ENCODE measurements at places on chromosomes 16 and 17. TPM values are rescaled to one million over a fixed set of nuclear protein-coding genes. Genes with fewer than 3 reads are reported as not detected.

GRCh38 chr17:57853695-57854094 is 3.9 kb upstream of the MRPS23 start:
- peaks cover 5% of the 10 kb centered on the region for H3K27me3 ChIP-seq
- H3K4me1 ChIP-seq: peaks cover 28% of the 10 kb centered on the region
- peaks cover 8% of the 10 kb centered on the region for H3K36me3 ChIP-seq
- no peak overlapping the region for H3K27ac ChIP-seq

- H3K27me3 ChIP-seq: no peaks in the 10 kb centered on the region
- peaks cover 36% of the 10 kb centered on the region for H3K4me1 ChIP-seq
- DNase-seq: no peak
- H3K4me3 ChIP-seq: no peak overlapping the region
- H3K27ac ChIP-seq: peak overlapping the region; percentile 38
Observed at GRCh38 chr17:82907797-82908542, 68.1 kb upstream of the ZNF750 start.

DNA sequence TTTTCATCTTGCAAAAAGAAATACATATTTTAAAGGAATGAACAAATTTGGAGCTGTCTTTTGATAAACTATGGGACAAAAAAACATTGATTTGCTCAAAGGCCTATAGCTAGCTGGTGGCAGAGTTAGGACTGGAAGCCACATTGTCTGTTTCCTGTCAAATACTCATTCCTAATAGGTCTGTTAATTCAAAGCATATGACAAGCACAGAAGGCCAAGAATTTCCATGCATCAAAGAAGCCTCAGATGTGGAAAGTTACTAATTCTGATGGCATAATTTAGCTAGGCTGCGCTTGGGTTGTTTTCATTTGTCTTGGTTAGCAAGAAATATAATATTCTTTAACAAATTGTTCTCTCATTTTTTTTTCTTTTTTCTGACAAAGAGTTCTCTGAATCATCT is 98.0 kb downstream of the CDK5R1 start:
- peaks cover 12% of the 10 kb centered on the region for H3K36me3 ChIP-seq
- no peak for DNase-seq
- no peak overlapping the region for H3K27ac ChIP-seq
- H3K27me3 ChIP-seq: peaks cover 10% of the 10 kb centered on the region

DNA sequence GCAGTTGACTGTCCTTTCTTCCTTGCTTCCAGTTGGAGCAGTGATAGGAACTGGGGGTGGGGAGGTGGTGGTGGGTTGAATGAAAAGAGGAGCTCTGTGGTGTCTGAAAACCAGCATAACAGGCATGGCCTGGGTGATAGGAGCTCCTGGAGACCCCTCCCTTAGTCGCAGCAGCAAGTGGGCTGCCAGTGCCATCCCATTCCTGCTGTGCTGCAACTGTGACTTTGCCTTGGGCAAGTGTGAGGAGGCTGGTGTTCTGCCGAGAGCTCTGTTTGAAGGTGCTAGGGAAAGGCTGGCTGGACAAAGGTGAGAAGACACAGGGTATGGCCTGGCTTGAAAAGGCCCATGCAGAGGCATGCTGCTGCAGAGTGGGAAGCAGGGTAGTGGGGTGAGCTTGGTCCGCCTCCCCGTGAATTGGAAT is 2.7 kb upstream of the CDK5R1 start:
- no peaks in the 10 kb centered on the region for H3K27me3 ChIP-seq
- H3K36me3 ChIP-seq: peaks cover 28% of the 10 kb centered on the region
- H3K4me3 ChIP-seq: no peak overlapping the region

GRCh38 chr17:31366088-31366487 is 25.4 kb upstream of the RAB11FIP4 start:
- peaks cover 2% of the 10 kb centered on the region for H3K36me3 ChIP-seq
- no peaks in the 10 kb centered on the region for H3K27me3 ChIP-seq
- H3K4me3 ChIP-seq: no peak overlapping the region
- H3K4me1 ChIP-seq: peaks cover under 1% of the 10 kb centered on the region
- no peak overlapping the region for H3K27ac ChIP-seq
- no peak for DNase-seq

GRCh38 chr16:54456291-54456690 is 169.7 kb upstream of the IRX3 start:
- H3K4me3 ChIP-seq: no peak overlapping the region
- H3K36me3 ChIP-seq: no peaks in the 10 kb centered on the region
- H3K4me1 ChIP-seq: peaks cover 6% of the 10 kb centered on the region
- no peak for DNase-seq

GRCh38 chr17:75996665-75997590 is 3.7 kb upstream of the CDK3 start:
- H3K27me3 ChIP-seq: no peaks in the 10 kb centered on the region
- peak; percentile 21 for DNase-seq
- peak overlapping the region; percentile 65 for H3K27ac ChIP-seq

DNA sequence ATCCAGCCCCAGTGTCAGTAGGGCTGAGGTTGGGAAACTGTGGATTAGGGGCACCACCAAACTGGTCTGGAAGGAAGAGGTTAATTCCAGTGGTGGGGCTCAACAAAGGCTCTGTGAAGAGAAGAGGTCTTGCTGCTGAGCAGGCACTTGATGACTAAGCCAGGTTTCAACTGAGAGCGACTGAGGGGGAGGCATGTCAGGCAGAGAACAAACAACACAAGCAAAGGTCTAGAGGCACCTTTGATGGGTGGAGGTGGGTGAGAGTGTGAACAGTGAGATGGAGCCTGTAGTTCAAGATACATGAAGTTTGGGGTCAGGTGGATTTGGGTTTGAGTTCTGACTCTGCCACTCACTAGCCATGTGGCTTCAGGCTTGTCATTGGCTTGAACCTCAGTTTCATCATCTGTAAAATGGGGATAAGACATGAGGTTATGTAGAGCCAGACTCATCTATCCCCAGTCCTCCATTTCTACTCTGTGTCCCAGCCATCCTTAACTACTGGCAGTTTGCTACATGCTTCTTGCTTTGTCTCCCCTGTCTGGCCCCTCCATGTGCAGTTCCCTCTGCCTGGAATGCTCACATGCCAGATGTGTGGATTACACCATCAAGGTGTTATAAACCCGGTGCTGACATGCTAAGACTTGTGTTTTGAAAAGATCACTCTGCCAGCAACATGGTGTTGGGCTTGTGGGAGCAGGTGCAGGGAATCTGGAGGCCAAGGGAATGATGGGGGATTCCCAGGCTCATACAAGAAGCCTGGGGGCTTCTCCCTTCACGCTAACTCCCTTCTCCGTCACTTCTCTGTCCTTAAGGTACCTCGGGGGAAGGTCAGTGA is 3.0 kb upstream of the RMI2 start:
- H3K4me3 ChIP-seq: no peak overlapping the region
- peak overlapping the region; percentile 65 for H3K27ac ChIP-seq
- H3K36me3 ChIP-seq: peaks cover 16% of the 10 kb centered on the region
- peaks cover 43% of the 10 kb centered on the region for H3K4me1 ChIP-seq

- no peaks in the 10 kb centered on the region for H3K36me3 ChIP-seq
- no peak overlapping the region for H3K27ac ChIP-seq
- DNase-seq: peak; percentile 32
- no peak overlapping the region for H3K4me3 ChIP-seq
- peaks cover 24% of the 10 kb centered on the region for H3K27me3 ChIP-seq
- H3K4me1 ChIP-seq: no peaks in the 10 kb centered on the region
Observed at GRCh38 chr17:55601874-55602364, 90.7 kb upstream of the SMIM36 start.

DNA sequence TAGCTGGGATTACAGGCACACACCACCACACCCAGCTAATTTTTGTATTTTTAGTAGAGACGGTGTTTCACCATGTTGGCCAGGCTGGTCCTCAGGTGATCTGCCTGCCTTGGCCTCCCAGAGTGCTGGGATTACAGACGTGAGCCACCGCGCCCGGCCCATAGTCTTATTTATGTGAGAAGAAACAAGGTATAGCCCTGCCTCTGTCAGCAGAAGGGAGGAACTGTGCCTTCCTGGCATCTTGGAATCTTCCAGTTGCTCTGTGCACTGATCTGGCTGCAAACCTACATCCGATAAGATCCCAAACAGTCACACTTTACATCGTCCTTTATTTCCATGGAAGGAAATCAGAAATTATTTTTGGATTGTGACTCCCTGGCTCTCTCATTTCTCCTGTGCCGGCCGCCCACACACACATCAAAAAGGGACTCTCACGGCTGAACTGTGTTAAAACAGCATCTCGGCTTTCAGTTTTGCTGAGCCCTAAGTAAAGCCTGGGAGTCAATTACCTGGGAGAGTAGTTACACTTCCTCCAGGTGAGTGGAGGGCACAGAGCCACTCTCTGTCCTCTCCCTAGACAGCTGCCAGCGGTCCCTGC is 23.3 kb downstream of the WIPI1 start:
- H3K36me3 ChIP-seq: peaks cover 51% of the 10 kb centered on the region
- H3K4me3 ChIP-seq: no peak overlapping the region
- H3K27me3 ChIP-seq: no peaks in the 10 kb centered on the region
- peaks cover 60% of the 10 kb centered on the region for H3K4me1 ChIP-seq

- peaks cover 35% of the 10 kb centered on the region for H3K36me3 ChIP-seq
- H3K27me3 ChIP-seq: no peaks in the 10 kb centered on the region
- peaks cover 43% of the 10 kb centered on the region for H3K4me1 ChIP-seq
- peak overlapping the region; percentile 93 for H3K27ac ChIP-seq
- peak overlapping the region; percentile 98 for H3K4me3 ChIP-seq
- no peak for DNase-seq
Observed at GRCh38 chr16:1532771-1533170, 695 bp upstream of the TMEM204 start.

DNA sequence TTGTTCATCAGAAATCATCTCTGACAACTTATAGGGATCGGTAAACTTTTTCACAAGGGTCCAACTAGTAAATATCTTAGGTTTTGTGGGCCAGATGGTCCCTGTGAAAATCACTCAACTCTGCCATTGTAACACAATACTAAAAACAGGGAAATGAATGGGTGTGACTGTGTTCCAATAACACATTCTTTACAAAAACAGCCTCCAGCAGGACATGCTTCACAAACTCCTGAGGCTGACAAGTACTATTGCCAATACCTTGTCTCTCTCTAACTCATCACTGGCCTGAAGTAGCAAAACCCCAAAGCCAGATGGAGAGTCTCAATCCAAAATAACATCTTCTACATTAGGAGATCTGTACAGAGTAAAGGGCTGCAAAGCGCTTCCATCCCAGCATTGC is 312.3 kb downstream of the TOX3 start:
- no peaks in the 10 kb centered on the region for H3K4me1 ChIP-seq
- no peak for DNase-seq
- H3K27ac ChIP-seq: no peak overlapping the region
- no peak overlapping the region for H3K4me3 ChIP-seq
- no peaks in the 10 kb centered on the region for H3K27me3 ChIP-seq

DNA sequence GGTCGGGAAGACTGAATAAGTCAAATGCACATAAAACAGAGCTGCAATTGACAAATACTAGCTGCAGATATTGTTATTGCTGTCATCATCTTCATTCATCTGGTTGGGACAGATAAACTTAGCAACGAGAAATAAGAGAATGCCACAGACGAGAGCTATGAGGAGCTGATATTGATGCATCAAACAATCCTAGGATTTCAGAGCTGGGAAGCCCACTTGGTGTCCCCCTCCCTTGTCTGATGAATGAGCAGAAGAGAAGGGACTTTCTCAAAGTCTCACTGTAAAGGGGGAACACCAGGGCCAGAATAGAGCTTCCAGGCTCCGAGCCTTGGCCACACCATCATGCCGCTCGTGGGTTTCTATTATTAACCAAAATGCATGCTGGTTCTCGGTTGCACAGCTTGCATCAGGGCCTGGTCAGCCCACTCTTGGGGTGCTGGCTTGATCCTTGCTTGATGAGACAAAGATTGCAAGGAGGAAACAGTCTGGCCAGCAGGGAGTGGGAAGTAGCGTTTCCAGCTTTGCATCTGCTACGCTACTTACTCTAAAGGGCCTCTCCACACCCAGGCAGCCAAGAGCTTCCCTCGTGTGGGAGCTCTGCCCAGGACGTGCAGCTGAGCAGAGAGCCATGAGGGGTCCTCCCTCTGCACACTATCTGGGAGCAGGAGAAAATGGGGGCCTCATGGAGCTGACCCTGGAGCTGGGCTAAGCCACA is 28.4 kb upstream of the EMP2 start:
- no peaks in the 10 kb centered on the region for H3K36me3 ChIP-seq
- peaks cover 3% of the 10 kb centered on the region for H3K27me3 ChIP-seq
- H3K27ac ChIP-seq: no peak overlapping the region
- no peaks in the 10 kb centered on the region for H3K4me1 ChIP-seq
- DNase-seq: no peak

DNA sequence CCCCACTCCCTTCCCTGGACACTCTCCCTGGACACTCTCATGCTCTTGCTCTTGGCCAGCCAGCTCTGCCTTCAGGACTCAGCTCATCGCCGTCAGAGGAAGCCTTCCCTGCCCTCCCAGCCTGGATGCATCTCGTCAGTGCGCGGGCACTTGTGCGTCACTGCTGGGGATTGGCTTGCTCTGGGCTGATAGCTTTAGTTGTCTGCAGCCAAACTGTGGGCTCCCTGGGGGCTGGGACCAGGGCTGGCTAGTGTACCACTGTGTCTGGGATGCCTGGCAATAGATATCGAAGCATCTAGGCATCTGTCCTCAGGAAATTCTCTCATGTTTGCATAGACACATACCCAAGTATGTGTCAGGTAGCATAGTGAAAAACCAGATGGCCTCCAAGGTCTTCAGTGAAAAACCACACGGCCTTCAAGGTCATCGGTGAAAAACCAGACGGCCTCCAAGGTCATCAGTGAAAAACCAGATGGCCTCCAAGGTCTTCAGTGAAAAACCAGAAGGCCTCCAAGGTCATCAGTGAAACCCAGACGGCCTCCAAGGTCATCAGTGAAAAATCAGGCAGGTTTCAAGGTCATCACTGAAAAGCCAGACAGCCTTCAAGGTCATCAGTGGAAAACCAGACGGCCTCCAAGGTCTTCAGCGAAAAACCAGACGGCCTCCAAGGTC is 72.0 kb downstream of the CMIP start:
- H3K4me3 ChIP-seq: no peak overlapping the region
- no peaks in the 10 kb centered on the region for H3K27me3 ChIP-seq
- H3K27ac ChIP-seq: no peak overlapping the region
- peaks cover 36% of the 10 kb centered on the region for H3K4me1 ChIP-seq
- DNase-seq: no peak

- peaks cover 2% of the 10 kb centered on the region for H3K36me3 ChIP-seq
- H3K4me1 ChIP-seq: peaks cover 22% of the 10 kb centered on the region
- H3K27me3 ChIP-seq: no peaks in the 10 kb centered on the region
- no peak overlapping the region for H3K4me3 ChIP-seq
Observed at GRCh38 chr17:4354862-4355514, 11.5 kb downstream of the UBE2G1 start.

DNA sequence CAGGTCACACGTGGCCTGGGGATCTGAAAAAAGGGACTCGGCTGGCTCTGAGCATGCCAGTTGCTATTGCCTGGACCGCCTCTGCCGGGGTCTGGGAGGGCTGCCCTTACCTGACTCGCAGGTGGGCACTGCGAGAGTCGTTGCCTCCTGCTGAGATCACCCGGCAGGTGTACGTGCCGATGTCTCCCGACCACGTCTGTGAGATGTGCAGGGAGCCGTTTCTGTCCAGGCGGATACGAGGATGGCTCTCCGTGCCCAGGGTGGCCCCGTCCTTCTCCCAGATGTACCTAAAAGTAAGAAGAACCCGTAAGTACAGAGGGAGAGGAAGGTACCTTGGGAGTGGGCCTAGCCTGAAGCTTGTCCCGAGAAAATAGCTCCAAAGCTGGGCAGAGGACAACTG is 112.0 kb upstream of the CDC42EP4 start:
- H3K4me1 ChIP-seq: no peaks in the 10 kb centered on the region
- no peak overlapping the region for H3K27ac ChIP-seq
- H3K4me3 ChIP-seq: no peak overlapping the region
- DNase-seq: no peak
- no peaks in the 10 kb centered on the region for H3K36me3 ChIP-seq

- no peak for DNase-seq
- no peaks in the 10 kb centered on the region for H3K27me3 ChIP-seq
- no peak overlapping the region for H3K4me3 ChIP-seq
- H3K36me3 ChIP-seq: no peaks in the 10 kb centered on the region
- no peak overlapping the region for H3K27ac ChIP-seq
Observed at GRCh38 chr16:14372471-14372870, 257.6 kb downstream of the PARN start.

Gene CDRT15L2
- total RNA-seq: not detected

Gene C16orf87
- total RNA-seq: 11.2 TPM

Gene PRSS36
- total RNA-seq: 1.7 TPM

Gene RHBDF1
- total RNA-seq: not detected

Gene CRISPLD2
- 0.25 TPM for total RNA-seq

Gene TNFAIP1
- total RNA-seq: 22.0 TPM
